ENCODE measurements at places on chromosomes 2 and 18. TPM values are rescaled to one million over a fixed set of nuclear protein-coding genes. Genes with fewer than 3 reads are reported as not detected.

Gene SOX11
- total RNA-seq: not detected

Gene TFCP2L1
- not detected for total RNA-seq

Gene TACR1
- not detected for total RNA-seq

Gene FAM237A
- total RNA-seq: not detected

Gene MSH2
- total RNA-seq: 66.2 TPM

Gene CAMKMT
- total RNA-seq: 11.2 TPM

Gene CCDC178
- not detected for total RNA-seq

Gene SP5
- 0.32 TPM for total RNA-seq

Gene FHL2
- 5.6 TPM for total RNA-seq

Gene AGXT
- not detected for total RNA-seq

Gene SPATA3
- not detected for total RNA-seq

Gene INO80B
- total RNA-seq: 45.2 TPM

DNA sequence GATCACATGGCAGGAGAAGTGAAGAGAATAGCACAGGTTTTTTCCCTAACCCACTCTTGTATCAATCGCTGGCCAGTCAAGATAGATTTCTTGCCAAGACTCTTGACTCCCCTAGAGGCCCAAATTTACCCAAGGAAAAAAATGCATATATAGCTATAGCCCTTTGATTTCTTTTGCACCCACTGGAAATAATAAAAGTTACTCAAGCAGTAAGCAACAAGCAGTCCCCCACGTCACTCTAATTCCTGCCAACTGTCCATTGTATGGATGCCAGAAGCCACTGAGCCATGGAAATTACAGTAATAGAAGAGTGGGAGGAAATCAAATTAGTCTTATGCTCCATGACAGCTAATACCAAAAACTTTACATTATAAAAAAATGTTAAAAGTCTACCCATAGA, 125.3 kb upstream of the SLC39A10 start:
- DNase-seq: no peak

GRCh38 chr2:204645018-204645773, 99.9 kb downstream of the PARD3B start:
- DNase-seq: no peak

- no peak for DNase-seq
Observed at GRCh38 chr2:27216416-27217137, 592 bp upstream of the CAD start.

GRCh38 chr18:25067275-25068025, 284.5 kb downstream of the ZNF521 start:
- DNase-seq: no peak

DNA sequence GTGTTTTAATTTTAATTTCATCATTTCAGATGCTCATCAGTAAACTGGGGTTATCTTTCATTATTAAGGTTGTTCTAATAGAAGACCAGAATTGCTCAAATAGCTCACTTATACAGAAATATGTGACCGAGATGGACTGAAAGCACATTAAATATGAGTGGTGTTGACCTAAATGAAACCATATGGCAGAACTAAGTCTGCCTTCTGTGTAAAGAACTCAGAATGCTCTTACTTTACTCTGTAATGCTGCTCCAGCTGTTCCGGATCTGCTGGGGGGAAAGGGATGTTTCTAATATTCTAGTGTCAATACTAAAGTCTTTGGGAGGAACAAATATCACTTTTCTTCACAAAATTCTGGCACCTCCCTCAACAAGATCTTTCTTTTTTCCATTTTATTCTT, 131.0 kb downstream of the DPP4 start:
- no peak for DNase-seq

- DNase-seq: no peak
Observed at GRCh38 chr2:166361351-166362153, 14.2 kb downstream of the SCN9A start.

DNA sequence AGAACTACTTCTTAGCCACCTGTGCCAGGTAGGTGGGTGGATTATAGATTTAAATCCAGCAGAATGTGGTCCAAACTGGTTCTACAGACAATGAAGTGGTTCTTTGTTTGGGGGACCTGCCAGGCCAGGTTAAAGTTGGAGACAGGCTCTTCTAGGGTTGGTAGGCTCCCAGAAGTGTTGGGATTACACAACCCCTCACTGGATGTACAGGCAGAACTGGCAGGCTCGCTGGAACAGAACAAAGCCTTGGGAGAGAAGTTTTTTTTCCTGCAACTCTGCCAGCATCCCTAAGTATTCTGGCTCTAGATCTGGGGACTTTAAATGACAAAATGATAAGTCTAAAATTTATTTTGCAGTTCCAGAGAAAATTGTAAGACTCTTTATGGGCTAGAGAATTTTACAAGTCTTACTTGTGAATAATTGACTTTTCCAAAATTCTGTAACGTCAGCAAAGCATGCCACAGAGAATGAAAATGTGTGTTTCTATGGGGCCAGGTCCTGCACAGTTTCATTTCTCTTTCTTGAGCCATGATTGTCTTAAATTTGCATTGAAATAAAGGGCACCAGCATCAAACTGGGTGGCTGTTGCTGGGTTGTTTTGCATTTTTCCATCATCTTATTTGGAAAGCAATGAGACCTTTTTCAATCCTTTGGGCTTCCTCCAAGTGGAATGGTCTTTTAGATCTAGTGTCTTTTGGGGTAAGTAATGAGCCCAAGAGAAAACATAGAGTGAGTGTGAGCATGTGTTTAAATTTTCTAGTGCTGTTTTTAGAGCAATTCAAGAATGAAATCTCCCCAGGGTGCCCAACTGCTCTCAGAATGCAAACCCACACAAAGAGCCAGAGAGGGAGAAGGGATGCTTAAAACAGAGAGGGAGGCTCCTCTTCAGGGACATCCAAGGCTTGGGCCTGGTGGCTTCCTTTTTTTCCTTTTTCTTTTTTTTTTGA, 32.4 kb upstream of the ATL2 start:
- no peak for DNase-seq

GRCh38 chr2:169010633-169011460, 20.3 kb downstream of the ABCB11 start:
- no peak for DNase-seq

GRCh38 chr2:235084424-235084823, 132.6 kb downstream of the SH3BP4 start:
- no peak for DNase-seq

DNA sequence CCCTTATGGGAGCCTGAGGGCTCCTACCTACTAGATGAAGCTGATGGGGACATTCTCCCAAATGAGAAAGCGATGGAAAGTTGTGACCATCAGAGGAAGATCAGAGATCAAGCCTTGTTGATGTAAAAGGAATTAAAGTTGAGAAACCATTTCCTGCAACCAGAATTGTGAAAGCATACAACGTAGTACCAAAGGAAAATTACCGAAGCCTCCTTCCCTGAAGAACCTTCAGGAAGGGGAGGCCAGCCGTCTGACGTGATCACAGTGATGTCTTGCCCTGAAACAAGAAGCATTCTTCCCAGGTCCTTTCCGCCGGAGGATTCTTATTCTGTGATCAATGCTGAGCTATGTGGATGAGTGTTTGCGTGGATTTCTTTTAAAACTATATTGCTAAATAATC, 211.6 kb upstream of the TNP1 start:
- no peak for DNase-seq

- DNase-seq: no peak
Observed at GRCh38 chr2:190412966-190413365, 4.8 kb downstream of the MFSD6 start.

- no peak for DNase-seq
Observed at GRCh38 chr2:221518935-221519625, 53.0 kb downstream of the EPHA4 start.

DNA sequence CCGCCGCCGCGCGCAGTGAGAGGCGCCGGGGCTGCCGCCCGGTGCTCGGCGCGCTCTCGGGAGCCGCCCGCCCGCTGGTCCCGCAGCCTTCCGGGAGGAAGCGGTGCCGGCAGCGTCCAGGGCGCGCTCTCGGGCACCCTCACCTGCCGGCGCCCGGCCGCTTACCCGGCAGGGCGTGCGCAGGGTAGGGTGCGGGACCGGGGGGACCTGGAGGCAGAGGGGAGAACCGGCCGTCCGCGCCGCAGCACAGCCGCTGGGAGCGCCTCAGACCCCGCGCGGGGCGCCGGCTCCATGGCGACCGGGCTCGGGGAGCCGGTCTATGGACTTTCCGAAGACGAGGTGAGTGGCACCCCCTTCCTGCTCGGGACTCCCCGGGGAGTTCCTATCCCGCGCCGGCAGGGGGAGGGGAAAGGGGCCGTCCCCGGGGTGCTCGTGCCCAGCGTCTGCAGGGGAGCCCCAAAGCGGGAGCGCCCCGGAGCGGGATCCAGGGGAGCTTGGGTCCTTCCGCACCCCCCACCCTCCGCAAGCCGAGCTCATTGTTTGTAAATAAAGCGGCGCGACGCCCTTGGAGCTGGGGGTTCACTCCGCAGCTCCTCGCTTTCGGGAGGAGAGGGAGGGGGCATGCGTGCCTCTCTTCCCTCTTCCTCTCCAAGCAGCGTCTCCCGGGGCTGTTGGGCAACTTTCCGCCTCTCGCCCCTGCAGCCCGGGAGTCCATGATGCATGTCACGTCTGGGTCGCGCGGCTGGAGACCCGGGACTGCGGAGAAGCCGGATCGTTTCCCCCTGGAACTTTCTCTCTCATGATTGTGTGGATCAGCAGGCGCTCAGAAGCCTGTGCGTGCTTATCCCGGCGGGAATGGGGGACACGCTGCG, 580 bp downstream of the NEDD4L start:
- peak; percentile 16 for DNase-seq

DNA sequence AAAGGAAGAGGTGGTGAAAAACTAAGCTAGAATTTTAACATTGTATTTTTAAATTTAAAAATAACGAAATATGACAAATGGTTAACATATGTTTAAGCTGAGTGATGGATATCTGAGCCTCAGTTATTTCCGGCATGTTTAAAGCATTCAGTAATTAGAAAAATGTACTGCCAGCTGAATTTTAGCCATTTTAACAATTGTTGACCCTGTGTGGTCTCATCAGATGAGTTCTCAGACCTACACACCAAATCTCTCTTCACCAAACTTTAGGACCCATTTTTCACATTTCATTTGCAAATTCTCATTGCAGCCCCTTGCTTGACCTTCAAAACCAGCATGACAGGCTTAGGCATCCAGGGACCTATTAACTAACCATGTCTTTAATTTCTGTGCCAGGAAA, 91.5 kb upstream of the RGPD4 start:
- no peak for DNase-seq

DNA sequence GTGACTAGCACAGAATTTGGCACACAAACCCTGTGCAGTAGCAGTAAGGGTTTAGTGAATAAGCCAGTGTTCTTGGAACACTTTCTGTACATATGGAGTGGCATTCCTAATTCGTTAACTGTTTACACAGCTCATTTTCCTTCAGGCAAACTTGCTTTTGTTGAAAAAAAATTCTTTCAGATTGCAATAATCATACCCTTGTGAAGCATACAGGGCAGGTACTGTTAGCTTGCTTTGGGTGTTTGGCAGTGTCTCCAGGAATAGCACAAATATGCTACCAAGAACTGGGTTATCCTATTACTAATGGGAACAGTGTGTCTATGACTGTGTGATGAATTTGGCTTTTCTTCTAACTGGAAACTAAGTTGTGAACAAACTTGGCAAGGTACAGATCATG, 33.4 kb downstream of the UGP2 start:
- no peak for DNase-seq

GRCh38 chr2:45684756-45685155, 33.3 kb downstream of the PRKCE start:
- no peak for DNase-seq

GRCh38 chr2:205915130-205915524, 170.8 kb downstream of the INO80D start:
- no peak for DNase-seq

DNA sequence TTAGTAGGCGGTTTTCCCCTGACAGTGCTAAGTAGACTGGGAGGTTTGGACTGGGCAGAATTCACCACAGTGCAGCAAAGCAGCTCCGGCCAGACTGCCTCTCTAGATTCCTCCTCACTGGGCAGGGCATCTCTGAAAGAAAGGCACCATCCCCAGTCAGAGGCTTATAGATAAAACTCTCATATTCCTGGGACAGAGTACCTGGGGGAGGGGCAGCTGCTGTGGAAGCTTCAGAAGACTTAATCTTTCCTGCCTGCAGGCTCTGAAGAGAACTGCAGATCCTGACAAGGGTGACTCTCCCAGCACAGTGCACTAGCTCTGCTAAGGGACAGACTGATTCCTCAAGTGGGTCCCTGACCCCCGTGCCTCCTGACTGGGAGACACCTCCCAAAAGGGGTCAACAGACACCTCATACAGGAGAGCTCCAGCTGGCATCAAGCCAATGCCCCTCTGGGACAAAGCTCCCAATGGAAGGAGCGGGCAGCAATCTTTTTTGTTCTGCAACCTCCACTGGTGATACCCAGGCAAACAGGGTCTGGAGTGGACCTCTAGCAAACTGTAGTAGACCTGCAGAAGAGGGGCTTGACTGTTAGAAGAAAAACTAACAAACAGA, 266.8 kb upstream of the CRIM1 start:
- DNase-seq: no peak

GRCh38 chr2:230439590-230439989, 23.6 kb downstream of the SP100 start:
- no peak for DNase-seq

DNA sequence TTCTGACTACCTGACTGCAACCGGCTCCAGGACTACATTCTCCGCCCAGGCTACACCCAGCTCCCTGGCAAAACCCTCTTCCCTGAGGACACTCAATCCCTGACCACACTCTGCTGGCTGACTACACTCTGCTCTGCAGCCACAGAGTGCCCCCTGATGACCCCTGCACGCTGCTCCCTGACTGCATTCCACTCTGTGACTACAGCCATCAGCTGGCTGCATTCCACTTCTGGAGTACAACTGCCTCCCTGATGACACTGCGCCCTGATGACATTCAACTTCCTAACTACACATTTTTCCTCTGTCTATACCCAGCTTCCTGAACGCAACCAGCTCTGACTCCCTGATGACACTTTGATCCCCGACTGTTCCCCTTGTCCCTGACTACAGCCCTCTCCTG, 71.3 kb upstream of the NRXN1 start:
- no peak for DNase-seq

GRCh38 chr2:8214036-8214615, 467.7 kb upstream of the ID2 start:
- no peak for DNase-seq

- DNase-seq: no peak
Observed at GRCh38 chr2:16716024-16716423, 50.4 kb upstream of the CYRIA start.

DNA sequence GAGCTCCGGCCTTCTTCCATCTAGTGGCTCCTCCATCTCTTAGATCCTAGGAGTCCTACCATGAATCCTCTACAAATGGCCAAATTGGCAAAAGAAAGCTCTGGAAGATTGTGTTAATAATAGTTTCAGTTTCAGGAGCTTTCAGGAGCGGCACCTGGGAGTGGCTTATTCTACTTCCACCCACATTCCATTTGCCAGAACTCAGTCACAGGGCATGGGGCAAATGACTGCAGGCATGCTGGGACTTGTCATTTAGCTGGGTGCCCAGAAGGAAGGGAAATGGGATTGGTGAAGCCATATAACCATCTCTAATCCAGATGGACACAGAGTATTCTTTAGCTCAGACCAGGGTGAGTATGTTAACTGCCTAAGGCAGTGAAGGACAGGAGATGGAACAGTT, 3.6 kb upstream of the LRATD1 start:
- no peak for DNase-seq

GRCh38 chr18:3170441-3171161, 49.2 kb downstream of the MYOM1 start:
- DNase-seq: no peak

Measured in activated T-helper 2 cell treated with anti-CD3 and anti-CD28 coated beads, Interferon-gamma antibody, Interleukin-2, Interleukin-4, amounts not matched to agents 10 μg/mL and 5 μg/mL and 100 μg/mL, durations not matched to agents 14 hours and 24 hours and 36 hours (primary cell).